Heart right ventricle (tissue), 16 donors: ENCODE measurements at places on chromosomes 3 and 15. TPM values are rescaled to one million over a fixed set of nuclear protein-coding genes. Genes with fewer than 3 reads are reported as not detected.

- H3K36me3 ChIP-seq, result no peaks in the 10 kb centered on the region
- no peaks in the 10 kb centered on the region for H3K27me3 ChIP-seq
- H3K27ac ChIP-seq, result no peak overlapping the region
- no peak for DNase-seq
- H3K4me1 ChIP-seq, result peaks cover 7% of the 10 kb centered on the region
Observed at GRCh38 chr3:112043621-112044201, 9.2 kb downstream of the TMPRSS7 start.

GRCh38 chr3:186895406-186895805, 34.9 kb upstream of the ST6GAL1 start:
- no peaks in the 10 kb centered on the region for H3K27me3 ChIP-seq
- no peak overlapping the region for H3K27ac ChIP-seq
- no peaks in the 10 kb centered on the region for H3K36me3 ChIP-seq
- H3K4me1 ChIP-seq, result no peaks in the 10 kb centered on the region
- no peak for DNase-seq

- H3K36me3 ChIP-seq, result no peaks in the 10 kb centered on the region
- no peak for DNase-seq
- no peaks in the 10 kb centered on the region for H3K4me1 ChIP-seq
- no peaks in the 10 kb centered on the region for H3K27me3 ChIP-seq
- no peak overlapping the region for H3K4me3 ChIP-seq
Observed at GRCh38 chr3:9615003-9615628, 34.2 kb upstream of the MTMR14 start.

GRCh38 chr15:66154581-66154980, 99.0 kb downstream of the MEGF11 start:
- peaks cover 32% of the 10 kb centered on the region for H3K27me3 ChIP-seq
- no peaks in the 10 kb centered on the region for H3K36me3 ChIP-seq
- no peaks in the 10 kb centered on the region for H3K4me1 ChIP-seq
- DNase-seq, result no peak
- H3K27ac ChIP-seq, result no peak overlapping the region

GRCh38 chr3:115100806-115101205, 46.3 kb downstream of the ZBTB20 start:
- no peaks in the 10 kb centered on the region for H3K27me3 ChIP-seq
- no peak for DNase-seq
- H3K27ac ChIP-seq, result no peak overlapping the region
- H3K4me3 ChIP-seq, result peak overlapping the region; percentile 23
- H3K36me3 ChIP-seq, result no peaks in the 10 kb centered on the region

DNA sequence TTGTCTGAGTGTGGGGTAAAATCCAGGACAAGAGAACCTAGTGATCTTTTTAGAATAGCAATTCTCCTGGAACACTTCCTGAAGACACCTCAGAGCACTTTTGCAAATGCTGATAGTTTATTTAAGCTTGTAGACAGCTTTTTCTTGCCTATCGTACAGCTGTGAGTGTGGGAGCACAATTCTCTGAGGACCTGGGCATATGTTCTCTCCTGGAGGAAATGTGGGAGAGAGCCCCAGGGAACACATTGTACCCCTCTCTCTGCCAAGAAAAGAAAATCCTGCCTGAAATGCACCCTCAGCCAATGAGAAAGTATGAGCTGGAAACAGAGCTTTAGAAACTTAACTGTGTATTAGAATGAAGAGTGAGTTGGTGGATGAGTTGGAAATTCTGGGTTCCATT, 308.3 kb upstream of the SEMA6D start:
- DNase-seq, result no peak
- no peak overlapping the region for H3K27ac ChIP-seq
- H3K4me3 ChIP-seq, result no peak overlapping the region
- peaks cover 27% of the 10 kb centered on the region for H3K4me1 ChIP-seq
- no peaks in the 10 kb centered on the region for H3K36me3 ChIP-seq
- no peaks in the 10 kb centered on the region for H3K27me3 ChIP-seq

- H3K4me3 ChIP-seq, result peak overlapping the region; percentile 73
- peak; percentile 83 for DNase-seq
- no peaks in the 10 kb centered on the region for H3K27me3 ChIP-seq
- peak overlapping the region; percentile 82 for H3K27ac ChIP-seq
- peaks cover 22% of the 10 kb centered on the region for H3K4me1 ChIP-seq
Observed at GRCh38 chr15:78810362-78811123, 721 bp downstream of the ADAMTS7 start.

The DGKG gene
- 25.5 TPM for total RNA-seq

DNA sequence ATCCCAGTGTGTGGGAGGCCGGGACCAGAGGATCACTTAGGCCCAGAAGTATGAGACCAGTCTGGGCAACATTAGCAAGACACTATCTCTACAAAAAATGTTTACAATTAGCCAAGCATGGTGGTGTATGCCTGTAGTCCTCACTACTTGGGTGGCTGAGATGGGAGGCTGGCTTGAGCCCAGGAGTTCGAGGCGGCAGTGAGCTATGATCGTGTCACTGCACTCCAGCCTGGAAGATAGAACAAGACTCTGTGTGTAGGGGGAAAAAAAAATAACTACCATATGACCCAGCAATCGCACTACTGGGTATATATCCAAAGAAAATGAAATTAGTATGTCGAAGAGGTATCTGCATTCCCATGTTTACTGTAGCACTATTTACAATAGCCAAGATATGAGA, 22.6 kb downstream of the RYK start:
- no peaks in the 10 kb centered on the region for H3K36me3 ChIP-seq
- H3K27me3 ChIP-seq, result no peaks in the 10 kb centered on the region
- H3K4me3 ChIP-seq, result no peak overlapping the region
- H3K4me1 ChIP-seq, result peaks cover 19% of the 10 kb centered on the region
- no peak for DNase-seq
- no peak overlapping the region for H3K27ac ChIP-seq

DNA sequence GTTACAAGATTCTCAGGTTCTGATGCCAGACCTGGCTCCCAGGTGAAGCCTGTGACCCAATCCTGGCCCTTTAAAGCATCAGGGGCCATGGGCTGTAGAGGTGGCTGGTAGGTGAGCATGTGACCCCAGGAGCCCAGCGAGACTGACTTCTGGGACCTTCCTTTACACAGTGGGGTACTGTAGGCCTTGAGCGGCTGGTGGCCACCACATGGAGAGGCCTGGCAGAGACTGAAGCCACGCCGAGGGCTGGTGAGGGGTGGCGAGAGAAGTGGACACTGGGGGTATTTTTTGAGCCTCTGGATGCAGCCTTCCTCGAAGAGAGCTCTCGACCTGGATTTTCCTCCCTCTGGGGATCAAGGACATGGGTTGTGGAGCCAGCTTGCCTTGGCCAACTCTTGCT, 71.2 kb upstream of the ITGA11 start:
- no peaks in the 10 kb centered on the region for H3K36me3 ChIP-seq
- H3K4me3 ChIP-seq, result no peak overlapping the region
- DNase-seq, result no peak
- no peaks in the 10 kb centered on the region for H3K4me1 ChIP-seq
- H3K27ac ChIP-seq, result no peak overlapping the region
- H3K27me3 ChIP-seq, result no peaks in the 10 kb centered on the region

DNA sequence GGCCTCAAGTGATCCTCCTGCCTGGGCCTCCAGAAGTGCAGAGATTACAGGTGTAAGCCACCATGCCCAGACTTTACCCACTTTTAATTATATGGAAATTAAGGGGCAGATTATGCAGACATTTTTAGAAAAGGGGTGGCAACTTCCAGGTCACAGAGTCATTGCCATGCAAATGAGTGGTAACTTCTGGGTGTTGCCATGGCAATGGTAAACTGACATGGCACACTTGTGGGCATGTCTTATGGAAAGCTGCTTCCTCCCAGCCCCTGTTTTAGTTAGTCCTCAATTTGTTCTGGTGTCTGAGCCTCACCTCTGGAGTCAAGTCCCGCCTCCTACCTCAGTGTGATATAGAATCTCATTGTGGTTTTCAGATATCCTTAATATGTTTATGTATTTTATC, 49.7 kb downstream of the PCNP start:
- H3K4me3 ChIP-seq, result no peak overlapping the region
- no peak for DNase-seq
- no peak overlapping the region for H3K27ac ChIP-seq
- no peaks in the 10 kb centered on the region for H3K4me1 ChIP-seq
- no peaks in the 10 kb centered on the region for H3K36me3 ChIP-seq
- H3K27me3 ChIP-seq, result no peaks in the 10 kb centered on the region

- no peaks in the 10 kb centered on the region for H3K27me3 ChIP-seq
- H3K27ac ChIP-seq, result no peak overlapping the region
- no peak for DNase-seq
- H3K36me3 ChIP-seq, result no peaks in the 10 kb centered on the region
Observed at GRCh38 chr3:28210968-28211713, 30.3 kb upstream of the CMC1 start.

DNA sequence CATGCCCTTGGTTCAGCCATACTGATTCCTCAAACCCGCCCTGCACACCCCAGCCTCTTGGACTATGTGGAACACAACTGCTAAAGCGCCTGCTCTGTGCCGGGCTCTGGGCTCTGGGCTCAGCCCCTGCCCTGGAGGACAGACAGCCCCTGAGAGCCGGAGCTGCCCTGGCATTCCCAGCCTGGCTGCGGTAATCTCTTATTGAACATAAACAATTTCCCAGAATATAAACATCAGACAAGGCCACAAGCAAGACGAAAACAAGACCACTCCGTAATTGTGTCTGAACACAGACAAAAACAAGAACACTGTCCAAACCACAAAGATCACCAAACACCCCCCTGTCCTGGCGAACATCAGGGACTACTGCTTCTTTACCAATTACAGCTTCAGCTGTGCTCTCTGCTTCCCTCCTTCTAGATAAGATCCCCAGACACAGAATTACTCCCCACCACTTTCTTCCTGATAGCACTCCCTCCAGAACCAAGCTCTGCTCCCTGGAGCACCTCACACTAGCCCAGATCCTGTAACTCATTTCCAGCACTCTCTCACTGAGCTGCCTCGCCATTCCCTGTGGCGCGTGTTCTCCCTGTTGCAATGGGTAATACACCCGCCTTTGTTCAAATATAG, 57.1 kb upstream of the TLE3 start:
- peak overlapping the region; percentile 32 for H3K27ac ChIP-seq
- H3K36me3 ChIP-seq, result no peaks in the 10 kb centered on the region
- H3K4me1 ChIP-seq, result peaks cover 35% of the 10 kb centered on the region
- no peak overlapping the region for H3K4me3 ChIP-seq

The RAB43 gene
- 2.5 TPM for total RNA-seq

The C3orf22 gene
- total RNA-seq, result not detected

GRCh38 chr15:67062369-67062985, 2.9 kb upstream of the SMAD3 start:
- peaks cover 29% of the 10 kb centered on the region for H3K4me1 ChIP-seq
- no peak overlapping the region for H3K4me3 ChIP-seq
- no peaks in the 10 kb centered on the region for H3K27me3 ChIP-seq

- H3K36me3 ChIP-seq, result no peaks in the 10 kb centered on the region
- no peak for DNase-seq
- no peaks in the 10 kb centered on the region for H3K4me1 ChIP-seq
- H3K27ac ChIP-seq, result no peak overlapping the region
- no peak overlapping the region for H3K4me3 ChIP-seq
- H3K27me3 ChIP-seq, result no peaks in the 10 kb centered on the region
Observed at GRCh38 chr15:35244227-35244626, 159.1 kb upstream of the NANOGP8 start.

The STRC gene
- total RNA-seq, result not detected

DNA sequence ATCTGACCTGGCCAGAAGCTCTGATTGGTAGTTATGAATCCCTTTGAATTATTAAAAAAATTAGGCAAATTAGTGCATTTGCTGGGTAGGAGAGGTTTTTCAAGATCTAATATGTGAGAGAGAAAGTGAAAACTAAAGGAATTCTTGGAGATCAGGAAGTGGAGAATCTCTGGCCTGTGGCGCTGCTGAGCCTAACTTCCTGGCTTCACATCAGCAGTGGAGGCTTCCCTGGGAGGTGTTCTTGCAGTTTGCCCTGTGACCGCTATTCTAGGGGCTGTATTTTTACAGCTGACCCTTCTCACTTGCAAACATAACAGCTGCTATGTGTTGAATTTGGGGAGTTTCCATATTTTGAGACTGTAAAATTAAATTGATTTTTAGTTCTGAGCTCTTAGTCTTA, 166.4 kb downstream of the ATG7 start:
- H3K27ac ChIP-seq, result no peak overlapping the region
- DNase-seq, result peak; percentile 31
- H3K4me1 ChIP-seq, result peaks cover 8% of the 10 kb centered on the region
- H3K4me3 ChIP-seq, result no peak overlapping the region
- no peaks in the 10 kb centered on the region for H3K27me3 ChIP-seq

- H3K4me1 ChIP-seq, result peaks cover 3% of the 10 kb centered on the region
- no peaks in the 10 kb centered on the region for H3K27me3 ChIP-seq
- no peak overlapping the region for H3K27ac ChIP-seq
- H3K36me3 ChIP-seq, result no peaks in the 10 kb centered on the region
- H3K4me3 ChIP-seq, result no peak overlapping the region
- no peak for DNase-seq
Observed at GRCh38 chr3:156334841-156335545, 214.6 kb downstream of the KCNAB1 start.

DNA sequence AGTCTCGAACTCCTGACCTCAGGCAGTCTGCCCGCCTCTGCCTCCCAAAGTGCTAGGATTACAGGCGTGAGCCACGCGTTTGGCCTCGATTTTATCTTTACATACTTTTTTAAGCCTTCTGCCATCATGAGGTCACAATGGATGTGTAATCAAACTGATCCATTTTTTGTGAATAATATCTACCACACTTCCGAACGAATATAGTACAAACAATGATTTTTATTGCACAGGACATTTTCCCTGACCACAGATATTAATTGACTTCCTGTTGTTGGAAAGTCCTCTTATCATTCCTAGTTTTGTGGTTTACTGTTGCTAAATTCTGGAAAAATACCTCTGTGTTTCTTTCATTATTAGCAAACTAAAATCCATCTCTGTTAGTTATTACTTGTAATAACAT, 68.9 kb downstream of the MINDY2 start:
- H3K27me3 ChIP-seq, result no peaks in the 10 kb centered on the region
- H3K36me3 ChIP-seq, result peaks cover 22% of the 10 kb centered on the region
- no peak overlapping the region for H3K4me3 ChIP-seq
- no peak for DNase-seq
- H3K4me1 ChIP-seq, result no peaks in the 10 kb centered on the region
- H3K27ac ChIP-seq, result no peak overlapping the region

GRCh38 chr3:128727996-128728395, 2.0 kb downstream of the RAB7A start:
- DNase-seq, result no peak
- H3K4me3 ChIP-seq, result no peak overlapping the region
- H3K36me3 ChIP-seq, result no peaks in the 10 kb centered on the region
- H3K27ac ChIP-seq, result peak overlapping the region; percentile 97
